Parietal lobe (tissue), 2 donors: ENCODE measurements at places on chromosomes 16 and 17. TPM values are rescaled to one million over a fixed set of nuclear protein-coding genes. Genes with fewer than 3 reads are reported as not detected.

Gene CACNA1G
- total RNA-seq, result 35.7 TPM

Gene CCL1
- not detected for total RNA-seq

Gene KRT28
- total RNA-seq, result not detected

Gene GAST
- not detected for total RNA-seq

Gene GPRC5C
- total RNA-seq, result 5.6 TPM

Gene ABCC6
- total RNA-seq, result not detected

Gene TRAF4
- 48.8 TPM for total RNA-seq

Gene RRAD
- total RNA-seq, result 0.63 TPM

Gene FADS6
- total RNA-seq, result not detected

Gene ERAL1
- total RNA-seq, result 36.6 TPM

Gene TMED6
- not detected for total RNA-seq

Gene DOC2A
- total RNA-seq, result 17.2 TPM

Gene CLUH
- 42.9 TPM for total RNA-seq

Gene KRT10
- 2.8 TPM for total RNA-seq

Gene RHBDF1
- total RNA-seq, result 1.6 TPM

Gene GFOD2
- total RNA-seq, result 62.0 TPM

Gene CCDC200
- not detected for total RNA-seq

Gene COX11
- 112 TPM for total RNA-seq

Gene ENDOV
- 28.2 TPM for total RNA-seq

Gene ARL5C
- not detected for total RNA-seq

Gene USB1
- total RNA-seq, result 11.6 TPM

Gene MT1M
- total RNA-seq, result 1.3 TPM

Gene E2F4
- total RNA-seq, result 41.0 TPM

Gene KRTAP4-5
- total RNA-seq, result not detected
